ENCODE measurements at places on chromosomes 16 and 17.

DNA sequence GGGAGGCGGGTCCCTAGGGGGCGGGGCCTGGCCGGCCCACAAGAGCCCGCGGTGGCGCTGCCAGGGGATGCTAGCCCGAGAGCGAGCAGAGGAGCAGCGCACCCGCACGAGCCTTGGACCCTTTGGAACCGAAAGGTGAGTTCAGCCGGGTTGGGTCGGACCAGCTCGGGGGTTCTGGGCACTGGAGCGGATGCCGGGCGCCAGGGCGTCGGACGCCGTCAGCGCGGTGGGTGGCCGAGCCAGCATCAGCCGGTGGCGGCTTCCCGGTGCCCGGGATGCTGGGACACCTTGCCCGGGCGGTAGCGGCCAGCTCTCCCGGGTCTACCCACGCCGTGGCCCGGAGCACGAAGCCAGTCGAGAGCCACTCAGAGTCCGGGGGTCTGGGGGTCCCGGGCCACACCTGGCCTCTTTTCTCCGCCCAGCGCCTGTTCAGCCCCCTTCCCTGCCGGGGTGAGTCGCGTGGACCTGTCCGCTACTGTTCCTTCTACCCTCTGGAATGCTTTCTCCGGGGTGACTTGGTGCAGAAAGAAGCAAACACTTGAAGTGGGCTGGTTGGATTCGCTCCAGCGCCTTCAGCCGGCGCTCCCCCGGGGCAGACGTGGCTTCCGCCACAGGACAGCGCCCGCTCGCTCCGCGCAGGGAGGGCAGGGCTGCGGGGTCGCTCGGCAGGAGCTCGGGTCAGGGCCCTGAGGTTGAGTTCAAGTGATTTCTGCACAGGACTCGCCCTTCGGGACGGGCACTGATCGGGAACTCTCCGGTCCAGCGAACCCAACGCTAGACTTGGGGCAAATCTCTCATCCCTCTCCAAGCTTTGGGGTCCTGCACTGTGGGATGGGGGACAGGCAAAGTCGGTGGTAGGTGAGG is at the start of gene SCNN1G:
SCNN1G (plus strand) TSS at position 67 of the 864 bp plus-strand sequence. CDS start 3,527 bp downstream, outside the sequence.
- no peak for DNase-seq

GRCh38 chr16:53864819-53865493 is 161.0 kb downstream of the FTO start:
- DNase-seq = no peak

- no peak for DNase-seq
These were observed 407.0 kb upstream of the SOX9 start for GRCh38 chr17:71713846-71714245.

DNA sequence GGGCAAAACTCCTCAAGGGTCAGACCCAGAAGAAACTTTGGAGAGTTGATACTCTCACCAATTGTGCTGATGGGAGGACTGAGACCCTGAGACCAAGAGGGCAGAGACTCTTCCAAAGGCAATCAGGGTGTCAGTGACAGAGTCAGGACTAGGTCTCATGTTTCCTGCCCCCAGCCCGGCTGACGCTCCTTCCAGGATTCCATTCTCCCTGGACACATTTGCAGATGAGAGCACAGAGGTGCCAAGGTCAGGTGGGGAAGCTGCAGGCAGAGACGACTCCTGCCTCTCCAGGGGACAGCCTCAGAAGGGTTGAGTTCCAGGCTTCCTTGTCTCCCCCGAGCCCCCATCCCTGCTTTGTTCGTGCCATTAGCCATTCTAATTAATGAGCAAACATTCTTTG is 174.1 kb downstream of the WSCD1 start:
- DNase-seq = no peak

GRCh38 chr17:29155227-29155965 is 24.8 kb downstream of the MYO18A start:
- no peak for DNase-seq

GRCh38 chr16:87818533-87819161 is 50.7 kb downstream of the SLC7A5 start:
- DNase-seq = no peak

Measured in activated CD4-positive, alpha-beta T cell treated with anti-CD3 and anti-CD28 coated beads for 24 hours (primary cell).